Stimulated activated CD4-positive, alpha-beta T cell treated with anti-CD3 and anti-CD28 coated beads, Interleukin-1b, Interleukin-23, amount 100 ng/mL, for 1 hour (primary cell): ENCODE measurements at places on chromosomes 11 and 22.

- peak; percentile 96 for DNase-seq
These were observed at the start of gene CD82 for GRCh38 chr11:44565211-44565952. Gene CD82, plus strand, starts transcription at chr11:44565663. Its CDS starts 29,000 bp downstream, at chr11:44594663.

DNA sequence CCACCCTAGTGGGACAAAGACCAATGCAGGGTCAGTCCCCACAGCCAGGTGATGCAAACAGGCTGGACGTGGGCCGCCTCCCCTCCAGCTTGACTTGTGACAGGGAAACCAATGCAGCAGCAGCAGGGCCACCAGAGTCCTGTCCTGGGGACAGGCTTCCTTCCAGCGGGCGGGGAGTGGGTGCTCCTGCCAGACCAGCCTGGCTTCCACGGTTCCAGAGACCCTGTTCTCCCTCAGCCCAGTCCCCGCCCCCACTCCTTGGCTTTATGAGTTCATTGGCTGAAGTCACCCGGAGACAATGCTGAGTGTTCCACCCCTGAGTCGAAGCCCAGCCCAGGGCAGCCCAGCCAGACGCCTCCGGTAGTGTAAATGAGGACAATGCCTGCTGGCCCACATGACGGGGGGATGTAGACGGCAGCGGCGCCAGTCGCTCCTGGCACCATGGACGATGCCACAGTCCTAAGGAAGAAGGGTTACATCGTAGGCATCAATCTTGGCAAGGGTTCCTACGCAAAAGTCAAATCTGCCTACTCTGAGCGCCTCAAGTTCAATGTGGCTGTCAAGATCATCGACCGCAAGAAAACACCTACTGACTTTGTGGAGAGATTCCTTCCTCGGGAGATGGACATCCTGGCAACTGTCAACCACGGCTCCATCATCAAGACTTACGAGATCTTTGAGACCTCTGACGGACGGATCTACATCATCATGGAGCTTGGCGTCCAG, at the start of gene TSSK2:
Gene TSSK2 (plus strand): TSS at position 350 of the 726 bp plus-strand sequence. CDS start 92 bp downstream, at position 442.
- DNase-seq = no peak

GRCh38 chr11:22670830-22671229, 4.4 kb downstream of the GAS2 start:
- DNase-seq = no peak

- DNase-seq = no peak
These were observed 4.9 kb upstream of the SOX6 start for GRCh38 chr11:16361108-16361865.

- DNase-seq = no peak
These were observed 8.2 kb downstream of the REXO2 start for GRCh38 chr11:114447444-114447843.

DNA sequence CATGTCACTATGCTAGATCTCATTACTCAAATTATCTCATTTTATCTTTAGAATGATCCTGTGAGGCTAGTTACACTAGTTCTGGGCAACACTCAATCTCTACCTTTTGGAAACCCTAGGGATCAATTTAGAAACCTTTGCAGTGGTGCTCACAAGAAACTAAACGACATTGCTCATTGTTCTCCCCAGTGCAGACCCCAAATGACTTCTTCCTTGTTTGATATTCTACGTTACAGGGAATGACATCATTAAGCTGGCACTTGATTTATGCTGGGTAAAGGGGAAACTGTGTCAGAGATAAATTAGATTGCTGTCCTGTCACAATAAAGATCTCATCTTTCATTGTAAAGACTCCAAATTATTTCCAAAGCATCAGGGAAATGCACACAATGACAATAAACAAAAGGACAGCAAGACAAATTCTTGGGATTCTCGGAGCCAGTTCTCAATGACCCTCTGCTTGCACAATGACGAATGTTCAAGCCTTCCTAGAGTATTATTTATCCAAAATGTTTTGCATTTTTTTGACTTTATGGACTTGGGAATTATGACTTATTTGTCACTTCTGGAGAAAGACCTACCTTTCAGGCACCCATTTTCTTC, 1121.8 kb upstream of the TENM4 start:
- DNase-seq = no peak

DNA sequence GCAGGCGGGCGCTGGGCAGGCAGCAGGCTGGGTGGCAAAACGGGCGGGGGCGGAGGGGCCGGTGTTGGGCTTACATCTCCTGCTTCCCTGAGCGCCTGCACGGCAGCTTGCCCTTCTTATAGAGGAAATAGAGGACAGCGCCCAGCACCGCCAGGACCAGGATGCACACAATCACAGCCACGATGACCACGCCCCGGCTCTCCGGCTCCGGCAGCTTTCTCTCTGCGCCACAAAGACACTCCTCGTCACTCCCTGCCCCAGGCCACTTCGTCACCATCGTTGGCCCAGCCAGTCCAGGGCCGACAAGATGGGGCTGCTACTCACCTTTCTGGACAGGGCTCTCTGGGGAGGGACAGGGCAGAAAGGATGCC, 6.3 kb downstream of the MCAM start:
- no peak for DNase-seq

- no peak for DNase-seq
These were observed 155.4 kb downstream of the NELL1 start for GRCh38 chr11:20824773-20825172.

- no peak for DNase-seq
These were observed 67.4 kb downstream of the TP53I11 start for GRCh38 chr11:44883277-44883676.

DNA sequence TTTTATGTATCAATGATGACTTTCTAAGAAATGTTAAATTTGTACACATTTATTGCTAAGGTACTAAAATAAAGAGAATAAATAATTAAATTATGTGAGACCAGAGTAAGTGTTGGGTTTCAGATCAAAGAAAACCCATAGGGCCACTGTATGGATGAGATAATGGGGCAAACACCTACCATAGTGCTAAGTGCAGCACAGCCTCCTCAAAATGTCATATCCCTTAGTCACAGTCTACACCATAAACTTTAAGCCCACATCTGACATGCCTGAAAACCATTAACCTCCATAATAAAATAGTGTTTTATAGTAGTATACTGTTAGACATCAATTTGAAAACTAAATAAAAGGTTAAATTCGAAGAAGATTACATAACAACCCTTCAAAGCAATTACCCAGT, 37.5 kb downstream of the SESN3 start:
- no peak for DNase-seq

- no peak for DNase-seq
These were observed 3.7 kb downstream of the ALX4 start for GRCh38 chr11:44306052-44306917.

DNA sequence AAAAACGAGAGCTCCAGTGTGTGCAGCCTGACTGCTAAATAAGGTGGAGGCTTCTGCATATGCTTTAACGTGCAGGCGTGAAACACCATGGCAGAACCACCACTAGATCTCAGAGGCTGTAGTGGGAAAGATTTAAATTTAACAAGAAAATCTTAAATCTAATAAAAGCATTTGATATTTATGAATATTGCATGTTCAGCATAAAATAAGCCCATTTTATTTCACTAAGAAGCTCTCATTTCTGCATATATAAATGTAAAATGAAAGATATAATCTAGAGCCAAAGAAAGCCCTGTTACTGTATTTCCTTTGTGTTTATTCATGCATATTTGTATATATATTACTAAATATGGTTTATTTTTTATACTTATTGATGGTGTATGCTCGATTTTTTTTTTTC, 188.3 kb downstream of the DDX10 start:
- DNase-seq = no peak

- DNase-seq = no peak
These were observed 175.7 kb upstream of the API5 start for GRCh38 chr11:43135966-43136534.

DNA sequence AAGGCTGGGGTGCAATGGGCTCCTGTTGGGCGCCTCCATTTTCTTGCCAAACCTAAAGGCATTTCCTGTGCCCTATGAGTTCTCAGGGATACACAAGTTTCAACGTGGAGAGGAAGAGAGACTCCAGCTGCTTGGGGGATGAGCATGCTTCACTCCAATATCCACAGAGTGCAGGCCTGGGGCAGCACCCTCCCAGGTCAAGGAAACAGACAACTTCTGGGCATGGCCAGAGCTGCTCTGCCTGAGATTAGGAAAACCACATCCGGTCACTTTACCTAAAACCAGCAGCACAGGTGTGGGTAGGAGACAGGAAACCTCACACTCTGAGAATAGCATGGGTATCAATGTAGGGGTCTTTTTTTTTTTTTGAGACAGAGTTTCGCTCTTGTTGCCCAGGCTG, 28.7 kb downstream of the TMEM184B start:
- DNase-seq = no peak

DNA sequence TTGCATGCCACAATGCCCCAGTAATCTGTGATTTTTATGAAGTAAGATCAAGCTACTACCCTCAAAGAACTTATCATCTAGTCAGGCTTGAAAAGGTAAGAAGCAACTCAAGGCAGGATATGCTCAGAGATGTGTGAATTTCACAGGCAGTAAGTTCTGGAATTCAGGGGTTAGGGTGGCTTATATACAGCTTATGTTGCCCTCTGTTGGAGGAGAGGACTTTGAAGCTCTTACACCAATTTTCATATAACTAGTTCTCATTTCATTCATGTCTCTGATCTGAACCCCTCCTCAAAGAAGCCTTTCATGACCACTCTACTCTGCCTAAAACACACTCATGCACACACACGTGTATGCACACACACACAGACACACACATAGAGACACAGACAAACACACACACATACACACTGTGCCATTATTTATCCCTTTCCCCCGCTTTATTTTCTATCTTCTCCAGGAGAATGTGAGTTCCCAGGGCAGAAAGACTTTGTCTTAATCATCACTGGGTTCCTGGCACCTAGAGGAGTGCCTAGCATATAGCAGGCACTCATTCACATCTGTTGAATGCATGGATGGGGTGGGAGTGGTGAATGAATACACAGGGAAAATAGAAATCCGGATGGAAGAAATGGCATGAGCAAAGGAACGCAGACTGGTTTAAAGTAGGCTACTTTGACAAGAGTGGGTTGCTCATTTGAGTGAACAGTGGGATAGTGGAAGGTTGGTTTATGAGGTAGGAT, 220.7 kb upstream of the ZBED5 start:
- no peak for DNase-seq

GRCh38 chr11:27234043-27234668, 128.9 kb downstream of the CCDC34 start:
- DNase-seq = no peak

DNA sequence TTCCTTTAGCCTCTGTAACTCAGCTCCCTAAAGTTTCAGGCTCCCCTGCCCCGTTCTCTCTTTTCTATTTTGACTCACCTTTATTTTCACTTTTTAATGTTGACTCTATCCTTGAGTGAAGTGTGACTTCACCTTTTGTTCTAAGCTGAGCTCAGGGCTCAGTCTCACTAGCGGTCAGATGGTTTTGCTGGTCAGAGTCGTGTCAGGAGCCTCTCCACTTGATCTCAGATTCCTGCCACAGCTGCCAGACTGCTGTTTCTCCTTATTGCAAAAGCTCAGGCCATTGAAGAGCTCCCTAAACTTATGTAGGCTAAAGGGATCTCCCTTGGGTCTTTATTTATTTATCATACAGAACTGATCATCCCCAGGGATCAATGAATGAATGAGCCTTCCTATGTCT, 13.7 kb upstream of the POU2AF2 start:
- DNase-seq = no peak

GRCh38 chr22:41766476-41766875, 34.0 kb upstream of the CCDC134 start:
- DNase-seq = no peak

- no peak for DNase-seq
These were observed 18.5 kb upstream of the BAIAP2L2 start for GRCh38 chr22:38129021-38129420.

- DNase-seq = no peak
These were observed 3.0 kb downstream of the SNX19 start for GRCh38 chr11:130913268-130913667.

DNA sequence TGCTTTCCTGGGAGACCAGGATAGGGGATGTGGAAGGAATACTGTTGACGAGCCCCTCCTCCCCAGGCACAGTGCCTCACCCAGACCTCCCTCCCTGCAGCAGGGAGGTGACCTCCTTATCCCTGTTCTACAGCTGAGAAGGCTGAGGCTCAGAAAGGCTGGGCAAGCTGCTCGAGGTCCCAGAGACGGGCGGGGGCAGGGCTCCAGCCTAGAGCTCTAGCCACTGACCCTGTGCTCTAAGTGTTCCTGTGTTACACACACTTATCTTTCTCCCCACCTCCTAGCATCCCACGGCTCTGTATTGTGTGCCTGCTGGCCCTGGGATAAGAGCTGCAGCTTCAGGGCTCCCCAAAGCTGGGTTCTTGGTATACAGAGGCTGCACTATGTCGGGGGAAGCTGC, 7.9 kb downstream of the CCDC134 start:
- DNase-seq = no peak

GRCh38 chr22:36727927-36728488, 24.5 kb upstream of the CACNG2 start:
- DNase-seq = no peak

- no peak for DNase-seq
These were observed 1150.5 kb downstream of the BRD1 start for GRCh38 chr22:48677168-48677520.

- no peak for DNase-seq
These were observed 128.7 kb downstream of the DSCAML1 start for GRCh38 chr11:117668321-117668751.

GRCh38 chr11:112404112-112404511, 143.5 kb upstream of the PLET1 start:
- no peak for DNase-seq

DNA sequence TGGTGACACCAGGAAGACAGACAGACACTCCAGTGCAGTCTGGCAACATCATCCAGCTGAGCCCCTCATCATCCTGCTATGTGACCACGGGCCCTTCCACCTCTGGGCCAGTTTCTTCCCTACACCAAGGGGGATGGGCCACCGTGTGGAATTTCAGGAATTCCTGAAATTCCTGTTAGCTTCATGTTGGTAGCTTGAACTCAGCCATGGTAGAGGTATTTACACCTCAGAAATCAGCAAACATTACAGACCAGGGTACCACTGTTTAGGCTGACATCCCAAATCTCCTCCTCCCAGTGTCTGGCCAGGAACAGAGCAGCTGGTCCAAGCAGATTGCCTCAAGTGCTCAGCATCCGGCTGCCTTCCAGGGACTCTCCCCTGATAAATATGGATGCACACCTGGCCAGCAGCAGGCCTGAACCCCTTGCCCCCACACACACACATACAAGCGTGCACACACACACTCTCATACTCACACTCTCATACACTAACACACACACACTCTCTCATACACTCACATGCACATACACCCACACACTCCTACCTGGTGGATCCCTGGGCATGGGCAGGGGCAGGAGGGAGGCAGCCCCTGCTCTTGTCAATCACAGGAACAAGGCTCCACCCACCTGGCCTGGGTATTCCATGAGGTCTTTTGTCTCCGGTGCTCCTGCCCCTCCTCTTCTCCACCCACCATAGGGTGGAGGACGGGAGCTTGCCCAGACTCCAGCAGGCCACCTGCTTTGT, 85.2 kb downstream of the BUD13 start:
- no peak for DNase-seq
